HepG2 (cell line): ENCODE measurements at places on chromosomes 6 and 20. TPM values are rescaled to one million over a fixed set of nuclear protein-coding genes. Genes with fewer than 3 reads are reported as not detected.

GRCh38 chr20:53409447-53409717, 184.3 kb downstream of the ZNF217 start:
- H3K27me3 ChIP-seq, result no peaks in the 10 kb centered on the region
- no peaks in the 10 kb centered on the region for H3K4me1 ChIP-seq
- no peak for DNase-seq
- no peak overlapping the region for H3K27ac ChIP-seq
- H3K36me3 ChIP-seq, result no peaks in the 10 kb centered on the region

Gene POM121L2
- total RNA-seq, result not detected in 2 replicates

DNA sequence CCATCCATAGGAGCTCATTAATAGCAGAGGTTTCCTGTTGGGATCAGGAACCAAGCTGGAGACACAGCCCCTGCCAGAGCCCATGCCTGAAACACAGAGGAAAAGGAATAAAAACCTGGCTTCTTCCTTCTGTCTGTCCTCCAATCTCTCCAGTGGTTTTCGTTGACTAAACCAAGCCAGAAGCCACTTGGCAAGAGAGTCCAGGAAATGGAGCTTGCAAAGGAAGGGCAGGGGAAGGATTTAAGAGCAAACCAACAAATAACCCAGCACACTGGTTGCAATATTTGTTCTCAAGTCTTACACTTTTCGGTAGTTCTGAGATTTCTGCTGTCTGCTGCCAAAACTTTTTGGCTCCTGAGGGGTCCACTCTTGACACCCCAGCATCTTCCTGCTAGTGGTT, 137.0 kb upstream of the BMP2 start:
- H3K36me3 ChIP-seq, result no peaks in the 10 kb centered on the region
- no peak overlapping the region for H3K27ac ChIP-seq
- no peak overlapping the region for H3K4me3 ChIP-seq
- no peaks in the 10 kb centered on the region for H3K4me1 ChIP-seq
- DNase-seq, result no peak
- no peaks in the 10 kb centered on the region for H3K27me3 ChIP-seq

DNA sequence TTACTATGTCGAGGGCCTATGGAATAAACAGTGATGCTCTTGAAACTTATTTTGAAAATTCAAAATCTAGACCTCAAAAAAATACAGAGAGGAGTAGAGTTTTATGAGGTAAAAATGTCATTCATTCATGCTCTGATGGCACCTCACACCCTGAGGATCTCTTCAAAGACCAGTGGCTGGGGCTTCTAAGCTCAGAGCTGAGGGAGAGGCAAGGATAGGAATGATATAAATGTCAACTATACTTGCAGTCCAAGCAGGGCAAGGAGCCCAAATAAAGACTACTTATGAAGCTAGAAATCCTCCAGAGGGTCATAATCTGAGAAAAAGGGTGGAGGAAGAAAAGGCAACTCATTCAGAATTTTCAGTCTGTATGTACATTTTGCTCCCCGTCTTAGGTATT, 136.7 kb upstream of the CARMIL1 start:
- no peaks in the 10 kb centered on the region for H3K36me3 ChIP-seq
- no peak overlapping the region for H3K4me3 ChIP-seq
- DNase-seq, result no peak
- no peaks in the 10 kb centered on the region for H3K27me3 ChIP-seq
- 0 out of 2 replicates have a peak, but pooled peaks cover 6% of the 10 kb centered on the region for H3K4me1 ChIP-seq

- no peaks in the 10 kb centered on the region for H3K27me3 ChIP-seq
- no peak for DNase-seq
- no peaks in the 10 kb centered on the region; the same call in 2 of the 3 replicates for H3K36me3 ChIP-seq
- peaks cover 38% of the 10 kb centered on the region for H3K4me1 ChIP-seq
- peak overlapping the region; percentile 3 for H3K27ac ChIP-seq
- H3K4me3 ChIP-seq, result no peak overlapping the region
These were observed 47.3 kb downstream of the EPB41L2 start for GRCh38 chr6:131015630-131016263.

Gene OSTM1
- total RNA-seq, result 13.9 and 20.5 TPM in 2 replicates

Gene PAK5
- not detected in 2 replicates for total RNA-seq

- no peak for DNase-seq
- no peaks in the 10 kb centered on the region for H3K36me3 ChIP-seq
- no peak overlapping the region for H3K4me3 ChIP-seq
These were observed 18.1 kb downstream of the PMEPA1 start for GRCh38 chr20:57691699-57692098.

DNA sequence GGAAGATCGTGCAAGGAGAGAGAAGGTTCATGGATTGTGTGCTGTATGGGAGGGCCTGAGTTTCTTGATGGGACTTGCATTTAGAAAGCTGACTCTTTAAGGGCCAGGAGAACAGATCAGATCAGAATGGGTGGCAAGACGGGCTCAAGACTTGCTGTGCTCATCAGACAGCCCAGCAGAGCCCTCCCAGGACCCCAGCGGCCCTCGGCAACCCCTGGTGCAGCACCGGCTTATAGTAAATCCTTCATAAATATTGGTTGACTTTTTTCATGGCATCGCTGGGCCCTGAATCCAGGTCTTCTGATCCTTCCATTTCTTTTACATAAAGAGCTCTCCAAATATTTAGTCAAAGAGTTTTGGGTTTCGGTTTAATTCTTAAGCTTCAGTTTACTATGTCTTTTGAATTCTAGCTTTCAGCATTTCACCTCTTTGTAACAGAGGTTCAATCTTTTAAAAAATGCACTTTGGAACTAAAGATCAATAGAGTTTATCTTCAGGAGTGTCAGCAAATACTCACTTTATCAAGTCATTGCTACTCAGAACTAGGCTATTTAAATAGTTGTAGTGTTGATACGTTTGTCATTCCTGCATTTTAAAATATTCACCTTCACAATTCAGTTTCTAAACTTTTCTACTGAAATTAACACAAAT, 205.6 kb downstream of the ZDHHC14 start:
- no peak overlapping the region for H3K4me3 ChIP-seq
- H3K36me3 ChIP-seq, result no peaks in the 10 kb centered on the region
- H3K27ac ChIP-seq, result peak overlapping the region; percentile 67
- H3K4me1 ChIP-seq, result peaks cover 28% of the 10 kb centered on the region

Gene GRIK2
- not detected in 2 replicates for total RNA-seq

GRCh38 chr6:36755435-36756348, 58.1 kb downstream of the RAB44 start:
- no peak overlapping the region for H3K27ac ChIP-seq
- peaks cover 74% of the 10 kb centered on the region for H3K27me3 ChIP-seq
- H3K36me3 ChIP-seq, result no peaks in the 10 kb centered on the region
- DNase-seq, result peak; percentile 40
- no peak overlapping the region for H3K4me3 ChIP-seq

GRCh38 chr6:125835221-125835744, 44.5 kb downstream of the NCOA7 start:
- H3K4me3 ChIP-seq, result no peak overlapping the region
- no peaks in the 10 kb centered on the region for H3K4me1 ChIP-seq
- no peak for DNase-seq
- H3K36me3 ChIP-seq, result no peaks in the 10 kb centered on the region
- no peaks in the 10 kb centered on the region for H3K27me3 ChIP-seq

Gene PLEKHG1
- total RNA-seq, result 0.04 and 0.07 TPM in 2 replicates

DNA sequence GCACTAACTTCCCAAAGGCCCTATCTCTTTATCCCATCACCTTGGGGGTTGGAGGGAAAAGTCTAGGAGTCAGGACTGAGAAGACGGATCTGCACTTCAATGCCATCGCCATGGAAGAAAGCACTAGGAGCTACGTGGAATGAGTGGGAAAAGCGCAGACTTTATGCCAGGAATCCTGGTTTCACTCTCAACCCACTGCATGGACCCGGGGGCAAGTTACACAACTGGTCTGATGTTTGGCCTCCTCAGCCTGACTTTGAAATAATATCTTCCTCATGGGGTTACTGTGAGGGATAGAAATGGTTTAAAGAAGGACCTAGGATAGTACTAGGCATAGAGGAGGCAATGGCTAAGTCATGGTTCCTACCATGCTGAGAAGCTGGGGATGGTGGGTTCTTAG, 13.5 kb upstream of the PSMG4 start:
- H3K36me3 ChIP-seq, result no peaks in the 10 kb centered on the region
- H3K27me3 ChIP-seq, result peaks cover 45% of the 10 kb centered on the region; the same call in 2 of the 3 replicates
- no peak overlapping the region for H3K4me3 ChIP-seq
- DNase-seq, result no peak
- H3K27ac ChIP-seq, result no peak overlapping the region

Gene FAM184A
- 16.0 and 18.0 TPM in 2 replicates for total RNA-seq

DNA sequence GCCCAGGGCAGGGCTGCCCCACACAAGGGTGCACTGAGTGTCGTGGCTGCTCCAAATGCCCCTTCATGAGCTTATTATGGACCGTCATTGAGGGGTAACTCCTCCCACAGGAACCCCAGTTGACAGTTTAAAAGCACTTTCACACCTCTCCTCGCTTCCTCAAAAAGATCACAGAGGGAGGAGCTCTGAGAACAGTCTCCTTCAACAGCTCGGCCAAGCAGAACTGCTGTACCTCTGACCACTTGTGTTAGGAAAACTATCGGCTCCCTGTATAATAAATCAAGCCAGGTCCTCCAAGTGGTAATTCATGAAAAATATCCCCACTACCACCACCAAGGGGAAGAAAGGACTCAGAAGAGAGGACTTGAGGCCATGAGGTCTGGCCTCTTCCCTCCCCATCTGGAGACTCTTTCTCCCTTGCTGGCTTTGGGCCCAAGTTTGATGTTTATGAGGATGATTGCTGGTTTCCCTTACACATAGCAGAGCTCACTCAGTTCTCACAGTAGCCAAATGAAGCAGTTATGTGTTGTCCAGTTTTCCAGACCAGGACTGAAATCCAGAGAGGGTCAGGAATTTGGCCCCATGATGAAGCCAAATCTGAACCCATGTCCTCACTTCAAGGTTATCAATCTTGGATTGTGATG, 8.7 kb downstream of the SNX21 start:
- H3K36me3 ChIP-seq, result peaks cover 20% of the 10 kb centered on the region
- no peaks in the 10 kb centered on the region for H3K27me3 ChIP-seq
- DNase-seq, result no peak
- no peak overlapping the region for H3K27ac ChIP-seq
- H3K4me1 ChIP-seq, result peaks cover 4% of the 10 kb centered on the region; the same call in 1 of the 2 replicates

GRCh38 chr20:1720845-1721475, 63.4 kb upstream of the SIRPG start:
- H3K27me3 ChIP-seq, result peaks cover 19% of the 10 kb centered on the region; the same call in 2 of the 3 replicates
- no peaks in the 10 kb centered on the region for H3K36me3 ChIP-seq
- H3K4me3 ChIP-seq, result no peak overlapping the region

DNA sequence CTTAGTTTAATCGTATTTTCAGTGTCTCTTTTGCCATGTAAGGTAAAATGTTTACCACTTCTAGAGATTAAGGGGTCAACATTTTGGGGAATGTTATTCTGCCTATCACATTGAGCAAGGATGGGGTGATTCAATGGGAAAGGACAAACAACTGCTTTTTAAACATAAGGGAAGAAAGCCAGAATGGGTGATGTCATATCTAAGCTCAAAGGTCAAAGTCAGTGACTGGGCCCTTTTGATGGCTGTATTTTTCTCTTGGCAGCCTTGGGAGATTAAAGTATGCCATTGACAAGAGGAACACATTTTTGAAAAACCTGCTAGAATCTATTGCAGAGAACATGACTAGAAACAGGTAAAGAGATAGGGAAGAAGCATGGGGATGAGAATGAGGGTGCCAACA, 477.3 kb upstream of the IRAK1BP1 start:
- H3K4me3 ChIP-seq, result no peak overlapping the region
- H3K4me1 ChIP-seq, result no peaks in the 10 kb centered on the region
- H3K27ac ChIP-seq, result no peak overlapping the region
- H3K27me3 ChIP-seq, result no peaks in the 10 kb centered on the region
- no peaks in the 10 kb centered on the region for H3K36me3 ChIP-seq

DNA sequence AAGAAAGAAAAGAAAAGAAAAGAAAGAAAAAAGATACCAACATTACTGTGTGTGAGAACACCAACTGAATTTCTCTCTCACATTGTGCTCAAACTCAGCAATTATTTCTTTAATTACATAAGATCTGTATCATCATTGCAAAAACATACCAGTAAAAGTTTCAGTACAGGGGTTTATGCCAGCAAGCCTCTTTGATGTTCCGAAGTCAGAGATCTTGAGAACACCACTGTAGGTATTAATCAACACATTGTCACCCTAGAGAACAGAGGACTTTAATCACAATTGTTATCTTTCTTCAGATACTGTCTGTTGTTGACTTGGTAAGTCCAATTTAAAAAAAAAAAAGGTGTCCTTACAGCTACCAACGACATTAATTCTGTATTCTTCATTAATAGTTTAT, 60.9 kb upstream of the MAP7 start:
- no peak overlapping the region for H3K4me3 ChIP-seq
- H3K4me1 ChIP-seq, result no peaks in the 10 kb centered on the region
- DNase-seq, result no peak
- H3K27me3 ChIP-seq, result no peaks in the 10 kb centered on the region
- no peak overlapping the region for H3K27ac ChIP-seq
- no peaks in the 10 kb centered on the region for H3K36me3 ChIP-seq

- DNase-seq, result no peak
- H3K4me1 ChIP-seq, result no peaks in the 10 kb centered on the region
- peaks cover 60% of the 10 kb centered on the region for H3K27me3 ChIP-seq
- H3K36me3 ChIP-seq, result no peaks in the 10 kb centered on the region
- H3K4me3 ChIP-seq, result no peak overlapping the region
These were observed 117.1 kb downstream of the GRM4 start for GRCh38 chr6:34028691-34029360.

Gene CNR1
- total RNA-seq, result not detected in 2 replicates

GRCh38 chr20:58981628-58982364, 740 bp downstream of the NELFCD start:
- H3K4me1 ChIP-seq, result peaks cover 63% of the 10 kb centered on the region
- H3K27me3 ChIP-seq, result no peaks in the 10 kb centered on the region
- peaks cover 7% of the 10 kb centered on the region for H3K36me3 ChIP-seq
- peak overlapping the region; percentile 85 for H3K4me3 ChIP-seq
- DNase-seq, result peak; percentile 35

DNA sequence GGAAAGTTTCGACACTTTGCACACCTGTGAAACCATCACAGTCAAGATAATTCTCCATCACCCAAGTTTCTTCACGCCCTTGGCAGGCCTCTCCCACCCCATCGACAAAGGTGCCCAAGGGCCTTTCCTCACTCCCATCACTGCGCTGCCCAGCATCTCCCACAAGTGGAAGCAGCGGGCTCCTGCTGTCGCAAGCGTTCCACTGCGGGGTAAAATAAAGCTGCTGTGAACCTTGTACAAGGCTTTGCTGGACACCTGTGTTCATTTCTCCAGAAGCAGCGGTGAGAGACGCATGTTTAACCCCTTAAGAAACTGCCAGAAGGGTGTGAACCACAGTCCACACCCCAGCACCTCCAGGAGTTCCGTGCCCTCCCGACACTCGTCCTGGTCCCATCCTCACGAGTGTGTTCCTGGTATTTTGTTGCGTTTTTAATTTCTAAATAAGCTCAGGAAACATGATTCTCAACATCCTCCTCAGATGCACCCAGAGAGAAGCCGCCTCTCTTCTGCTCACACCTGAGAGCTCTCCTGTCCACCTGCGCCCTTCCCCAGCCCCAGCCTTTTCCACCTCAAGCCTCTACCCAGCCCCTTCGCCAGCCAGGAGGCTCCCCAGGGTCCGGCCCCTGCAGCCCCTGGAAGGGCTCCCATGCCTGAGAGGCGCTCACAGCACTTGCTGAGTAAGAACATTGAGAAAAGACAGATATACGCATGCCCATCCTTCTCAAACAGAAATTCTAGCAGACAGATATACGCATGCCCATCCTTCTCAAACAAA, 97.5 kb downstream of the TAF4 start:
- no peaks in the 10 kb centered on the region; the same call in 1 of the 2 replicates for H3K27me3 ChIP-seq
- H3K36me3 ChIP-seq, result peaks cover 11% of the 10 kb centered on the region
- H3K4me3 ChIP-seq, result no peak overlapping the region
- no peak overlapping the region for H3K27ac ChIP-seq
- no peak for DNase-seq
- H3K4me1 ChIP-seq, result peaks cover 31% of the 10 kb centered on the region

- H3K27me3 ChIP-seq, result no peaks in the 10 kb centered on the region; the same call in 1 of the 2 replicates
- no peaks in the 10 kb centered on the region for H3K4me1 ChIP-seq
- H3K36me3 ChIP-seq, result no peaks in the 10 kb centered on the region
- H3K27ac ChIP-seq, result no peak overlapping the region
- no peak for DNase-seq
These were observed 47.1 kb upstream of the EDN3 start for GRCh38 chr20:59253325-59253724.
